NCI-H1694 (cell line): ENCODE measurements at places on chromosomes 12 and 14.

- DNase-seq, result no peak
These were observed 11.7 kb downstream of the NAV3 start for GRCh38 chr12:77842430-77842829.

DNA sequence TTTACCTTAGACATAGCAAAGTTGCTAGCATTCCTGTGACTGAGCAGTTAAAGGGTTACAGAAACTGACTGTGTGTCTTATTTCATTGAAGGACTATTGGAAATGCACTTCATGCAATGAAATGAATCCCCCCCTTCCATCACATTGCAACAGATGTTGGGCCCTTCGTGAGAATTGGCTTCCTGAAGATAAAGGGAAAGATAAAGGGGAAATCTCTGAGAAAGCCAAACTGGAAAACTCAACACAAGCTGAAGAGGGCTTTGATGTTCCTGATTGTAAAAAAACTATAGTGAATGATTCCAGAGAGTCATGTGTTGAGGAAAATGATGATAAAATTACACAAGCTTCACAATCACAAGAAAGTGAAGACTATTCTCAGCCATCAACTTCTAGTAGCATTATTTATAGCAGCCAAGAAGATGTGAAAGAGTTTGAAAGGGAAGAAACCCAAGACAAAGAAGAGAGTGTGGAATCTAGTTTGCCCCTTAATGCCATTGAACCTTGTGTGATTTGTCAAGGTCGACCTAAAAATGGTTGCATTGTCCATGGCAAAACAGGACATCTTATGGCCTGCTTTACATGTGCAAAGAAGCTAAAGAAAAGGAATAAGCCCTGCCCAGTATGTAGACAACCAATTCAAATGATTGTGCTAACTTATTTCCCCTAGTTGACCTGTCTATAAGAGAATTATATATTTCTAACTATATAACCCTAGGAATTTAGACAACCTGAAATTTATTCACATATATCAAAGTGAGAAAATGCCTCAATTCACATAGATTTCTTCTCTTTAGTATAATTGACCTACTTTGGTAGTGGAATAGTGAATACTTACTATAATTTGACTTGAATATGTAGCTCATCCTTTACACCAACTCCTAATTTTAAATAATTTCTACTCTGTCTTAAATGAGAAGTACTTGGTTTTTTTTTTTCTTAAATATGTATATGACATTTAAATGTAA lies 31.5 kb downstream of the MDM2 start:
- DNase-seq, result no peak

DNA sequence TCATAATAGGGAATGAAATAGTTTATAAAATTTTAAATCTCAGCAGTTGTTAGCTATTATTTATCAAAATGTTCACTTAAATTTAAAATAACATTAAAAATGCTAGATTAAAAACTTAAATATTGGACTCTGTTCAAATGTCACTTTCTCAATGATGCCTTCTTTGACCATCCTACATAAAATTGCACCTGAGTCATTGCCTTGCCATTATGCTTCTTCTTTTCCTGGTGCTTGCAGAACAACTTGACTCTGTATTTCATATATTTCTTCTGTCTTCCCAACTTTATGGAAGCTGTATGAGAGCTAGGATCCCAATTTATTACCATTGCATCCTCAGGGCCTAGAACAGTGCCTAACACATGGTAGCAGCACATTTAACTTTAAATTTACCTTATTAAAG lies 37.3 kb upstream of the CPM start:
- no peak for DNase-seq

GRCh38 chr14:90560558-90560957 lies 163.7 kb downstream of the CALM1 start:
- no peak for DNase-seq

DNA sequence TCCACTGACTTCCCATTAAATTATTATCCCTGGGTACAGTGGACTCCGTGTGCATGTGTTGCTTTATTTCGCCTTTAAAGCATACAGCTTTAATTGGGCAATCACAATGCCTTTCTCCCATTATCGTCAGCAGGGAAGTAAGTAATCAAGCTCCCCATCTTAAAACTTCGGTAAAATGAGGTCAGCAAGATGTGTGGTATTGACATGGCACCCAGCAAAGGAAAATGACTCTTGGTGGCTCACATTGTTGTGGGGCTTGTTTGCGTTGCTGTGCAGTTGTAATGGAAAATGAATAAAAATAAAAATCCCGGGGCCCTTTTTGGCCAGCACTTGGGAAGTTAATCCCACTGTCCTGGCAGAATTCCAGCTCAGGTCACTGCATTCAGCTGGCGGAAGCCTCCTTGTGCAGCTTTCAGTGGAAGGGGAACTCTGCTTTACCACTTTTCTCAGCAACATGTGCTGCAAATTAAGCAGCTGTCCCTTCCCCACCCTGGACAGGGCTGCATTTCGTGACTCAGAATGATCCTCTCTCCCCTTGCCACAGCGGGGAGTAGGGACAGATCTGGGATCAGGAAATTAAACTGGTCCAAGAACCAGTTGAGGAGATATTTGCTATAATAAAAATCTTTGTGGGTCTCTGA lies 13.9 kb upstream of the ATP2A2 start:
- DNase-seq, result peak; percentile 3

- DNase-seq, result no peak
These were observed 21.0 kb downstream of the CFAP54 start for GRCh38 chr12:96510306-96510764.

GRCh38 chr12:44431647-44432343 lies 444.3 kb downstream of the NELL2 start:
- DNase-seq, result no peak

GRCh38 chr12:16560273-16560672 lies 45.7 kb downstream of the LMO3 start:
- no peak for DNase-seq

DNA sequence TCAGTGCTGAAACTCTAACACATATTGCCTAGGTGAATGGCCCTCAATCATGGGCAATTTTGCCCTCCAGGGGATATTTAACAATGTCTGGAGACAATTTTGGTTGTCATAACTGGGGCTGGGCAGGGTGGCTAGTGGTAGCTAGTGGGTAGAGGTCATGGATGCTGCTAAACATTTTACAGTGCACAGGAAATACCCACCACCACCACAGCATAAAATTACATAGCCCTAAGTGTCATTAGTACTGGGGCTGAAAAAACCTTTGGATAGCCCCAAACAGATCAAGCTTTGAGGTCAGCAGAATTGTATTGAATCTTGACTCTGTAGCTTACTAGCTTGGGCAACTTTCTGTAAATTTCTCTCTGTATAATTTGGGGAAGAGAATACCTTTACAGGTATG lies 758.0 kb downstream of the BCL11B start:
- no peak for DNase-seq

DNA sequence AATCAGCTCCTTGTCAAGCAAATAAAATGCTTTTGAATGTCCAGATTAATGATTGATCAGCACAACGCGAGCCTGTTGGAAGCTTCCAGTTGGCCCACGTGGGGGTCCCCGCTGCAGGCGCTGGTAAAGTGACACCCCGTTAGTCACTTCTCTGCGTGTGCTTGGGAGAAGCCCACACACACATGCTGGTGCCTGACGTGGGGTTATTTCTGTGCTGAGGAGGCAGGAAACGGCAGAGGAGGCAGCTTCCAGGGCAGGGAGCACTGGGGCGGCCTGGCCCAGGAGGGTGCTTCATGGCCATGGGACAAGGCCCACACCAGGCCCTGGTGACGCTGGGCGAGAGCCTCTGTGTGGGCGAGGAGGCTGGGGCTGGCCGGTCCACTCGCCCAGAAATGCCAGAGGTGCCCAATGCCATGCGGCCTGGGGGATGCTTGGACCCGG lies 101.5 kb downstream of the KIF26A start:
- DNase-seq, result no peak

DNA sequence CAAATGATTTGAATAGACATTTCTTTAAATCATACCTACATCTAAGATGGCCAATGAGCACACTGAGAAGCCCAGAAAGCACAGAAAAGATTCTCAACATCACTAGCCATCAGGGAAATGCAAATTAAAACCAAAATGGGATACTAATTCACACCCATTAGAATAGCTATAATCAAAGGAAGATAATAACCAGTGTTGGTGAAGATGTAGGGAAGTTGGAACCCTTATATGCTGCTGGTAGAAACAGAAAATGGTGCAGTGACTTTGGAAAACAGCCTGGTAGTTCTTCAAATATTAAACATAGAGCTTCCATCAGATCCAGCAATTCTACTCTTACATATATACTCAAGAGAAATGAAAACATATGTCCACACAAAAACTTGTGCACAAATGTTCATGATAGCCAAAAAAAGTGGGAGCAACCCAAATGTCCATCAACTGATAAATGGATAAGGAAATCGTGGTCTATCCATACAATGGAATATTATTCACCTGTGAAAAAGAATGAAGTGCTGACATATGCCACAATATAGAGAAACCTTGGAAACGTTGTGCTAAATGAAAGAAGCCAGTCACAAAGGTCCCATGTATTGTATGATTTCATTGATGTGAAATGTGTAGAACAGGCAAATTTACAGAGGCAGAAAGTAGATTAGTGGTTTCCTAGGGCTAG lies 24.4 kb downstream of the SYNE3 start:
- DNase-seq, result no peak

- no peak for DNase-seq
These were observed 1.2 kb upstream of the FKBP4 start for GRCh38 chr12:2793561-2793960.

GRCh38 chr14:101828046-101828445 lies 66.5 kb downstream of the PPP2R5C start:
- DNase-seq, result no peak

DNA sequence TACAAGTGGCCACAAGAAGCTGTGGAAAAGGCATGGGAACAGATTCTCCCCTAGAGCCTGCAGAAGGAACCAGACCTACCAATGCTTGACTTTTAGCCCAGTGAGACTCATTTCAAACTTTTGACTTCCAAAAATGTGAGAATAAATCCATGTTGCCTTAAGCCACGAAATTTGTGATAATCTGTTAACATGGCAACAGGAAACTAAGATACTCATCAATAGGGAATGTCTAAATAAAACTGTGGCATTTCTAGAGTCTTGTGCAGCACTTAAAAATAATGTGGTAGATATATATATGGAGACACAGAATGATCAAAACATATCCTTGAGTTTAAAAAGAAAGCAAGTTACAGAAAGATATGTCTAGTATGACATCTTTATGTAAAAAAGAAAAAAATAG lies 12.0 kb downstream of the HECTD4 start:
- no peak for DNase-seq

DNA sequence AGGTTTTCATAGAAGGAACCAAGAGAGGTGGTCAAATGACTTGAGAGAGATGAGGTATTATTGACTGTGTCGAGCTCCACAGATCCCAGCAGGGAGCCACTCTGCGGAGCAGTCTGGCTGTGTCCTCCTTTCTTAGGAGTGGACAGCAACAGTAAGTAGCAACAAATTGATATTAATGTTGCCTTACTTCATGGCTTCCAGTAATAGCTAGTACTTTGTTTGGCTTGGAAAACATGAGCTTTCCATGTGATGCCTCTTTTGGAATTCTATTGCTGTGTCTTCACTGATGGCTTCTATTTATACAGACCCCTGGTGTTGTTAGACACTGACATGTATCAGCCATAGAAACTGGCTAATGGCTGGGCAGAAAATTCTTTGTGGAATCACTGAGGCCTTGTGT lies 531.2 kb upstream of the CCDC196 start:
- DNase-seq, result no peak

- DNase-seq, result no peak
These were observed 247.9 kb downstream of the NELL2 start for GRCh38 chr12:44628180-44628579.

DNA sequence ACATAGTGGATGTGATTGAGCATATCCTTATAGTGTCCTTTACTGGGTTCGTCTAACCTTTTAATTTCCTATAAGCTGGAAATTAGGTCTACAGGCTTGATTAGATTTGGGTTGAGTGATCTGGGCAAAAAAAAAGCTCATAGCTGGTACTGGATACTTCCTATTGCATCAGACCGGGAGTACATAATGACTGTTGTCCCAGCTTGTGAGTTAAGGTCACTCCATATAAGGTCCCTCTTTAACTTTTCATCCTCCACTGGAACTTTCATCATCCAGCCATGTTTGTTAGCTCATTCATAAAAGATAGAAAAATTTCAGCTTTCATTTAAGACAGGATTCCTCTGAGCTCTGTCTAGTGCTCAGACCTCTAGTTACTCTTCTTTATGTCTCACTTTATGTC lies 80.8 kb downstream of the C14orf132 start:
- no peak for DNase-seq

GRCh38 chr12:103846415-103846814 lies 5.4 kb upstream of the NT5DC3 start:
- DNase-seq, result no peak

DNA sequence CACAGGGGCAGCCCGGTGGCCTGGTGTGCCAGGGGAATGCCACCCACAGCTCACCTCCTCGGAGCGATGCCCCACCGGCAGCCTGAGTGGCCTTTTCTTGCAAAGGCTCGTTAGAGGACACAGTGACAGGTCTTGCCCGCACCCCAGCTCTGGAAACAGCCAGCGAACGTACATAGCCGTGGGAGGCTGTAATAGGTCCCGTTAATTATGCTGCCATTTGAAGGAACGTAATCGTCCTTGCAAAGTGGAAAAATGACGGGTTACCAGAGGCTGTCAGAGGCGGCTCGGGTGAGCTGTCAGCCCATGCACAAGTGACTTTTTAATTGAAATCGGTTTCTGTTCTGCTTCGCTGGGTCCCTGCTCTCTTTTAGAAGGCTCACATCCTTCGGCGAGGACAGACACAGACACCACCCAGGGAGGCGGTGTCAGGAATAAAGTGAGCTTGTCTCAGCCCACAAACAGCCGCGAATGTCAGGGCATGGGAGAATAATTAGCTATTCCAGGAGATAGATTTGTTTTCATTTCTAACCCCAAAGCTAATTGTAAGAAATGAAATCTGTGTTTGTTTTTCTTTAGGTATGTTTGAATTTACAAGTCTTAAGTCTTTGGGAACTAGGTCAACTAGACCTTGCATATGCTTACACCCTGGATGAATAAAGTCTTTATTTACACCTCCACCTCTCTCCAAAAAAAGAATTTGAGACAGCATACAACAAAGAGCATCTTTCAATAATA lies 77.2 kb upstream of the RFLNA start:
- no peak for DNase-seq

GRCh38 chr12:26378711-26379110 lies 183.3 kb downstream of the SSPN start:
- DNase-seq, result no peak

DNA sequence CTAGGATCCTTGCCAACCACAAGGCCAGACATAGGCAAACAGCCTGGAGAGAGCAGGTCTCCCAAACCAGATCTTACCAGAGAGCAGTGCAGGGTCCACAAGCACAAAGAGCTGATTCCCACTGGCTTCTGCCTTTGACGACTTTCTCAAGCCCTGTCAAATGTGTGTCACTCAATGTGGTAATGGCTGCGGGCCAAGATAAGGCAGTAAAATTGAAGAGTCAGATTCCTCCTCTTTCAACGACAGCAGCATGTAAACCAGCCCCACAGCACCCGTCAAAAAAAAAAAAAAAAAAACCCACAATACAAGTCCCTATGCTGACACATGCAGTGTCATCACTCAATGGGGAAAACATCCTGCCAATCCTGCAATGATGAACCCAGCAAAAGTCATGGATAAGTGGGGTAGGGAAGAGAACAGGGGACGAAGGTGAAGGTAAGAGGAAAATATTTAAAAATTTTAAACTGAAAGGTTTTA lies at the start of gene STON2:
STON2 (minus strand) TSS at position 123 of the 477 bp plus-strand sequence. CDS start 1,942 bp downstream, outside the sequence.
- peak; percentile 60 for DNase-seq
